Karpas-422 (cell line): ENCODE measurements at places on chromosomes 4 and X.

DNA sequence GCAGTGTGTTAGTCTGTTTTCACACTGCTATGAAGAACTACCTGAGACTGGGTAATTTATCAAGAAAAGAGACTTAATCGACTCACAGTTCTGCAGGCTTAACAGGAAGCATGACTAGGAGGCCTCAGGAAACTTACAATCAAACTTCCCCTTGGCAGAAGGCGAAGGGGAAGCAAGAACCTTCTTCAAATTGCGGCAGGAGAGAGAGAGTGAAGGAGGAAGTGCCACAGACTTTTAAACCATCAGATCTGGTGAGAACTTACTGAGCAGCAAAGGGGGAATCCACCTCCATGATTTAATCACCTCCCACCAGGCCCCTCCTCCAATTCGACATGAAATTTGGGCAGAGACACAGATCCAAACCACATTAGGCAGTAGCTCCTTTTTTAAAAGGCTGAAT, 59.2 kb upstream of the LEF1 start:
- DNase-seq = no peak

GRCh38 chrX:125947501-125947900, 218.6 kb downstream of the DCAF12L2 start:
- DNase-seq = no peak

DNA sequence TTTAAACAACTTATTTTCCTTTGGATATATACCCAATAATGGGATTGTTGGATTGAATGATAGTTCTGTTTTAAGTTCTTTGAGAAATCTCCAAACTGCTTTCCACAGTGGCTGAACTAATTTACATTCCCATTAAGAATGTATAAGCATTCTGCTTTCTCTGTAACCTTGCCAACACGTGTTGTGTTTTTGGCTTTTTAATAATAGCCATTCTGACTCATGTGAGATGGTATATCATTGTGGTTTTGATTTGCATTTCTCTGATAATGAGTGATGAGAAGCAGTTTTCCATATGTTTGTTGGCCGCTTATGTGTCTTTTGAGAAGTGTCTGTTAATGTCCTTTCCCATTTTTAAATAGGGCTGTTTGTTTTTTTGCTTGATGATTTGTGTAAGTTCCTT, 155.6 kb upstream of the PITX2 start:
- no peak for DNase-seq

DNA sequence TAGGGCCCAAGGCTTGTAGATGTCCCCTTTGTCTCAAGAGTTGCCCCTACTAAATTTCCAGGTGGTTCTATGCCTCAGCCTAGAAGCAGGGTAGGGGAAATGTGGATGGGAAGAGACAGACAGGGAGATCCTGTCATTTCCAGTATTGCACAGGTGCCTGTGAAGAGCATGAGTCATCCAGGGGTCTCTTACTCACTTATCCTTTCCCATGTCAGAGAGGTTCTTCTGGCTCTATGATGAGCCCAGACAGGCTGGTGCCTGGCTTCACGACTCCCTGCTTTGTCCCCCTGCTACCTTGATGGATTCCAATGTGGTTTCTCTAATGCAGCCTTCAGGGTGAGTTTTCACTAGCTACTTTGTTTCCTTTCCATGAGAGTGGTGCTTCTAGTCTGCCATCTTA, 35.2 kb upstream of the DDX60 start:
- DNase-seq = no peak

DNA sequence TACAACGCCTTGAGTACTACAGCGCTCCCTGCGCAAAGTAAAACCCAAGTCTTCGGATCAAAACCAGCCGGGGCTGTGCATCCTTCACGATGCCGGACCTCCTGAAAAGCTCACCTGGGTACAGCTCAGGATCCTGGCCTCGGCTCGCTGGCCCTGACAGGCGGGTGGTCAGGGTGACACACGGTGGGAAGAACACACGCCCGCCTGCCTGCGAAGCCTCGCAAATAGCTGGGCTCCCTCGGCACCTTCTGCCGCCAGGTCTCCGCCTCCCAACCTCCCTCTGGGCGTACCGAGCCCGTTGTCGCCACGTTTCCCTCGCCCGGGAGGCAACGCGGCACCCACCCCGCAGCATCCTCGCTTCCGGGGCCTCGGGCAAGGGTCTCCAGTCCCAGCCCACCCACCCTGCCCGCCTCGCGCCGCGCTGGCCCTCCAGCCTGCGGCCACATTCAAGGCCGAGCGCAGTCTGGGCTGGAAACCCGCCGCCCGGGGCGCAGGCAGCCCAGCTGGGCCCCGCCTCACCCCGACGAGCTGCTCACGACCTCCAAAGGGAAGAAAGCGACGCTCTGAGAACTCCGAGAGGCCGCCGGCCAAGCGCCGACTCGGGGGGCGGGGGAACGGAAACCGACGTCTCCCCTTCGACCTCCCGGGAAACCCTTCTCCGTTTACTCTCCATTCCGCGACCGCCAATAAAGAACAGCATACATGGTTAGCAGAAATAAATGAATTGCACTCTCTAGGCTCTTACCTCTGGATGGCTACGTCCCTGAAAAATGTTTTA, 511 bp downstream of the PPM1K start:
- peak; percentile 90 for DNase-seq

DNA sequence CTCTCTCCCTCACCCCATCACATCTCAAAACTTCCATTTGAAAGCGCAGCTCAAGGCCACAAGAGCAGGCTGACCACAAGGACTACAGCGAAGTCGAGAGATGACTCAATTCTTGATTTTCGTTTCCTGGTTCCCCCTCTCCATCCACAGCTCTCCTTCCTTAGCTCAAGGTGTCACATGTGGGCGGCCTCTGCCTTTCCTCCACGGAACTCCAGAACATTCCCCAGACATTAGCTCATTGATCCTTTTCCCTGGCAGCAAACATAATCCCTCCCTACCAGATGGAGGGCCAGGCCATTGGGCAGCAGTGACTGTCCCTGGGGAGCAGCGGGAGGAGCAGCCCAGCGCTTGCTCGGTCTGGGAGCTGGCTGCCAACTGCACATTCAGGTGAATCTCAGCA, 56.3 kb downstream of the CCDC149 start:
- DNase-seq = no peak

GRCh38 chr4:149136951-149137620, 678.6 kb downstream of the IQCM start:
- no peak for DNase-seq

GRCh38 chr4:180169394-180169793, 2073.8 kb upstream of the TENM3 start:
- no peak for DNase-seq

DNA sequence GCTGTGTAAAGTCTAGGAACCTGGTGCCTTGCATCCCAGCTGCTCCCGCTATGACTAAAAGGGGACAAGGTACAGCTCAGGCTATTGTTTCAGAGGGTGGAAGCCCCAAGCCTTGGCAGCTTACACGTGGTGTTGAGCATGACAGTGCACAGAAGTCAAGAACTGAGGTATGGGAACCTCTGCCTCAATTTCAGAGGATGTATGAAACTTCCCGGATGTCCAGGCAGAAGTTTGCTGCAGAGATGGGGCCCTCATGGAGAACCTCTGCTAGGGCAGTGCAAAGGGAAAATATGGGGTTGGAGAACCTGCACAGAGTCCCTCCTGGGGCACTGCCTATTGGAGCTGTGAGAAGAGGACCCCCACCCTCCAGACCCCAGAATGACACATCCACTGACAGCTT, 76.6 kb downstream of the DDX60 start:
- no peak for DNase-seq

DNA sequence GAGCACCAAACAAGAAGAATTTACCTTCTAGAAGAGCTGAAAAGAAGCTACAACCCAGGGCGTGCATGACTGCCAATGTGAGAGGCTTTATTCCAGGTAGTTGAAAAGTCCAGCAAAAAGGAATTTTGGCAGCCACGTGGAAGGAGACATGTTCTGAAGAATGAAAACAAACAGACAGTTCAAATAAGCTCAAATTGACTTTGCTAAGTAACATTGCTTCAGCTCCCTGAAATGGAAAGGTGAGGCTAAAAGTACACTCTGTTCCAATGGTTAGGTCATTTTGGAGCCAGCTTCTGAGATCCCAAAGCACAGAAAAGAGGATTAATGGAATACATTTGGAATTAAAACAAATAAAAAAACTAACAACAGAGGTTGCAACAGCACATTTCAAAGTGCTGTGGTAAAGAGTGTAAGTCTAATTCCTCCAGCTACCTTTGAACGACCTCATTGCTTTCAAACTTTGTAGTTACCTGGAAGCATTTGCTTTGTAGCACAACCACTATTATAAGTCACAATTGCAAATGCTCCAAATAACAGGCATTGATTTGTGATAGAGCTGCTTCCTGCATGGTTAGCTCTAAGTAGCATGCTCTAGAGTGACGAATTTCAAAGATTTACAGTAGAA, 405.3 kb upstream of the EDA2R start:
- no peak for DNase-seq

DNA sequence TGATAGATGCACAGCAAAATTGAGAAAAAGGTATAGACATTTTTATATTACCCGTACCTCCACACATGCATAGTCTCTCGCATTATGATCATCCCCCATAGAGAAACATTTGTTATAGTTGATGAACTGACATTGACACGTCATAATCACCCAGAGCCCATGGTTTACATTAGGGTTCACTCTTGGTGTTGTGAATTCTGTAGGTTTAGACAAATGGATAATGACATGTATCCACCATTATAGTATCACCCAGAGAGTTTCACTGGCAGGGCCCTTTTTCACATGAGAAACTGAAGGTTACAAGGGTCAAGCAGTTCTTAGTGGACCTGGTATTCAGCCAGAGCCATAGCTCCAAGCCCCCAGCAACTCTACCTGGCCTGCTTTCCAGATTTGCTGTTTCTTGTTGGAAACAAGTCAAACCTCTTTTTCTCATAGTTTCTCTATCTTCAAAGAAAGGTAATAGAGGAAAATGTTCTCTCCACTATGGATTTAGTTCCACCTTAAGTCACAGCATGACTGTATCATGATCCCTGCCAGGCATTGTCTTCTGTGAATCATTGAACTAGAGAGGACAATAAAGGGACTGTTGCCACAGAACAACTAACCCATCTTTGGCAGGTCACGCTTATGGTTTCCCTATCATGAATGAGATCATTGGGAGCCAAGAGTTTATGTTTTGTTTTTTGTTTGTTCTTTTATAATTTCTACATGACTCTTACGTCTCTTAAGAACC, 64.0 kb downstream of the HHIP start:
- no peak for DNase-seq

GRCh38 chrX:16578218-16578617, 71.7 kb upstream of the S100G start:
- DNase-seq = no peak

- no peak for DNase-seq
These were observed 1571.9 kb downstream of the ADGRL3 start for GRCh38 chr4:62771983-62772557.

DNA sequence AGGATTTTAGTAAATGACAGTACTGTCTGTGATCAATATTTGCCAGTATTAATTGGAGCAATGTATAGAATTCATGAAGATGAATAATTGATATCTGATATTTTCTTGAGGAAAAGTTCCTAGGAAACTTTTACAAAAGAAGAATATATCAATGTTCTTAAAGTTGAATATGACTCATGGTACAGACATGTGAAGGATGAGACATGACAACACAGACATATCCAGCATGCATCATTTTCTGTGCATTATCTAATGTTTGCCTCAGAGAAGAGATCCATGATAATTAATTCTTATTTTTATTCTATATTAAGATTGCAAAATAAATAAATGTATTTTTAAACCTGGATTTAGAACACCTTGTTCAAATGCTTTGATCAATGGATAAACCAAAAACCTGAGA, 452.9 kb upstream of the EPHA5 start:
- no peak for DNase-seq
